ENCODE measurements at places on chromosomes 12 and 14. TPM values are rescaled to one million over a fixed set of nuclear protein-coding genes. Genes with fewer than 3 reads are reported as not detected.

DNA sequence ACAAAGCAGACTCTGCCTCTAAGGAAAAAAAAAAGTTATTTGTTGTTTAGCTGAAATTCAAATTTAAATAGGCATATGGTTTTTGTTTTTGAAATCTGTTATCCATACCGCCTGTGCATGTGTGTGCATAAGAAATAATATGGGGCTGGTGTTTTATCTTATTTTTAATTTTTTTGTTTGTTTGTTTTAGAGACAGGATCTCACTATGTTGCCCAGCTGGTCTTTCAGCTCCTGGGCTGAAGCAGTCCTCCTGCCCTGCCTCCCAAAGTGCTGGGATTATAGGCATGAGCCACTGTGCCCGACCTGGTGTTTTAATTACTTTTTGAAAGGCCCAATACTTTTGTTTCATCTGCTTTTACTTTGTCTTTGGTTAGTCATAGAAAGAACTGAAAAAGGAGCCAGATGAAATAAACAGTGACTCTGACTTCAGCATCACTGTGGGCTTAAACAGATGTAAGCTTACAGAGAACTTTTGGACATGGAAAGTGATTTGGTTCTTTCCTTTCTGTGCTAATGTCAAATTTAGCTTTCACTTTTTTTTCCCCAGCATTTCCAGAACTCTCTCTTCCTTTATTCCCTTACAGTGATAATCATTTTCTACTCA lies 37.2 kb downstream of the SUPT16H start:
- no peaks in the 10 kb centered on the region for H3K4me1 ChIP-seq
- DNase-seq, result no peak
- H3K27ac ChIP-seq, result no peak overlapping the region
- H3K27me3 ChIP-seq, result no peaks in the 10 kb centered on the region
- H3K36me3 ChIP-seq, result peaks cover 11% of the 10 kb centered on the region

- H3K4me3 ChIP-seq, result no peak overlapping the region
- DNase-seq, result no peak
- no peaks in the 10 kb centered on the region for H3K27me3 ChIP-seq
- H3K4me1 ChIP-seq, result no peaks in the 10 kb centered on the region
- H3K36me3 ChIP-seq, result no peaks in the 10 kb centered on the region
Observed at GRCh38 chr12:125431516-125431915, 366.3 kb downstream of the AACS start.

DNA sequence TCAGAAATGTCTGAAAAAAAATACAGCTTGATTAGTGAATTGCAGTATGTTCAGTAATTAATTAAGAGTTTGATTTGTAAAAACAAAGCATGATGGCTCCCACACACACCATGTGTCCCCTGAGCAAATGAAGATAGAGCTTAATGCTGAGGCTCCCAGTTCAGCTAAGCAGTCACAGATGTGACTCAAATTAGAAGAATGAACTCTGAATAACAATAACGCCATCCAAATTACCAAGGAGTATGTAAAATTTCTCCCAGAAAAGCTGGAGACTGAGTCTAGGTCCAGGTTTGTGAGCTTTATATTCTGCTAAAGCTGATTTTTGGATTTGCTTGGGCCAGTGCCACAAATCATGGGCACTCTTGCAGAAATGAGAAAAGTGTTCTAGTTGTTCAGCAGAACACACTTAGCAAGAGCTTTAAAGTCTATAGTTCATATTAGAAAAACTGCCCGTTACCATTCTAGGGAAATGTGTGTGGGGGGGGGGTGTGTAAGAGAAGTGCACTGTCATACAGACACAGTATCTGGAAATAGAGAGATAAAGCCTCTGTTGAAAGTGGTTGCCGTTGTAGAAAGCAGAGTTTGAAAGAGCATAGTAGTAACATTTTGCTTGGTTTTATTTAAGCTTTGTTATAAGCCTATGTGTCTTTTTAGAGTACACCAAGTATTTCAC lies 253.1 kb downstream of the BCAT1 start:
- H3K27ac ChIP-seq, result no peak overlapping the region
- H3K36me3 ChIP-seq, result no peaks in the 10 kb centered on the region
- no peaks in the 10 kb centered on the region for H3K27me3 ChIP-seq
- H3K4me1 ChIP-seq, result no peaks in the 10 kb centered on the region
- DNase-seq, result no peak

GRCh38 chr14:22555384-22556011 lies 33.5 kb downstream of the DAD1 start:
- H3K27me3 ChIP-seq, result no peaks in the 10 kb centered on the region
- peaks cover 48% of the 10 kb centered on the region for H3K4me1 ChIP-seq
- no peak for DNase-seq
- H3K36me3 ChIP-seq, result no peaks in the 10 kb centered on the region
- peak overlapping the region; percentile 11 for H3K27ac ChIP-seq
- no peak overlapping the region for H3K4me3 ChIP-seq

HOXC6 gene
- polyA plus RNA-seq, result 1.0 TPM

PCED1B gene
- 2.4 TPM for polyA plus RNA-seq
